ENCODE measurements at places on chromosomes 6 and 20.

GRCh38 chr20:5486377-5487054 is 169.8 kb upstream of the PROKR2 start:
- DNase-seq: no peak

GRCh38 chr6:255751-256083 is 36.6 kb upstream of the DUSP22 start:
- DNase-seq: no peak

DNA sequence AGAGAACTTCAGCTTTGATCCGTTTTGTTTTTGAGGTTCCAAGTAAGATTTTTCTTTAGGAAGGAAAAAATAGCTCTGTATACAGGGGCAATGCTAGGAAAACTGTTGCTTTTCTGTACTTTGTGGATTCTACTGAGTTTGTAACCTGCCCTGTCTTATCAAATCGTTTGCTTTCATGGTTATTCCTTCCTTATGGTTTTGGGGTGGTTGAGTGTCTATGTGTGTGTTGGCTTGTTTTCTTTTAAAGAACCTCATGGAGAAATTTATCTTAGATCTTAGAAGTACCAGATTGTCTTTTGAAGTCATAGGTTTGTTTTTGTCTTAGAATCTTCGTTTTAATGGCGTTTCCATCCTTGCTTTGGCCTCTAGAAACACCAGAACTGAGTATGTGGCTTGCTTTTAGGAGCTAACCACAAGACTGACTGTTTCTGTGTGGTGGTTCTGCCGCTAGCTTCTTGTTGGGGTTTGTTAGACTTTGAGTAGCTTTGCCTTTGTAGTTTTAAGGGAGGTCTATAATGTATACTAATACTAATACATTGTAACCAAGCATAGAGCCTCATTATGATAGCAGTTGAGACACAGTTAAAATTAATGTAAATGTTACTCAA is 86.8 kb downstream of the RPP40 start:
- no peak for DNase-seq

DNA sequence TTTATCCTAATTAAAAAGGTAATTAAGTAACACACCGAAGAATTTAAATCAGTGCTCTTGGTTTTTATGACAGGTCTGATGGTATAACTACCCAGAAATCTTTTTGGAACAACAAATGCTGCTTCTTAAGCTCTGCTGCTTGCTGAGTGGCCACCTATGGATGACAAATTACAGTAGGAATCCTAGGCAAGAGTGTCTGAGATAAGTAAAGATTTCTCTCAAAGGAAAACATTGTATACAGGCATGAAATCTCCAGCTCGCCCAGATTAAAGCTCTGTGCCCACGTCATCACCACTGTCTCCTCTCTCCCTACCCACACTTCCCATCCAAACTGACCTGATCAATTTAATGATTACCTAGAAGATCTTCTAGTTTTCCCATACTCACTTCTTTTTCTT is 1083.0 kb upstream of the MAP3K7 start:
- no peak for DNase-seq

DNA sequence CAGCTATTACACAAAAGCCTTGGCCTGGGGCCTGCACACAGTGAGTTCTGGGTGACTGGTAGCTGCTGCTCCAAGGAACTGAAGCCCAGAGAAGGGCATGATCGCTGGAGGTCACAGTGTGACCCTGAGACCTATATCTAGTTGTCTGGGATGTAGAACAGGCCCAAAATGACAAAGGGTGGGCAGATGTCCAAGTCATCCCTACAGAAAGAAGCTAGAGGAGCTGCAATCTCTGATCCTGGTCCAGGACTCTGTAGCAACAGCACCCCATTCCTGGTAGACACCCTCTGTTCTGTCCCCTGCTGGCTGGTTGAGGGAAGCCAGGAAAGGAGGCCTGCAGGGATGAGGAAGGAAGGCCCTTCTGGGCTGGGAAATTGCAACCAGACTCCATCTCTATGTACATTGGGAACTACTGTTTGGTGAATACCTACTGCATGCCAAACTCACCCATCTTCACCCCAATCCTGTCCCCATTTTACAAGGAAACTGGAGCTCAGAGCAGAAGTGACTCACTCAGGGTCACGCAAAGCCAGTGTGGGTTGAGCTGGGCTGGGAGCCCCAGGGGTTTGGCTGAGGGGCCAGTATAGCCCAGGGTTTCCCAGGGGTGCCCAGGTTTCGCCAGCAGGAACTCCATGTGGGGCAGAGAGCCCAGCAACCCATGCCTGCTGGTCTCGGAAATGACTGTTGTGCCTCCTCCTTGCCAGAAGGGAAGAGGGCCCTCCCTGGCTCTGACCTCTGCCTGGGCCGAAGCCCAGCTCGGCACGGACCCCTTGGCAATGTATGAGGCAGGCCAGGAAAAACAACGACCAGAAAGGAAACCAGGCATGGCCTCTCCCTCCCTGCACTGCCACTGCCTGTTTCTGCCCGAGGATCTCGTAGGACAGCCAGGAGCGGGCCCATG is 44.9 kb upstream of the TLDC2 start:
- DNase-seq: no peak

DNA sequence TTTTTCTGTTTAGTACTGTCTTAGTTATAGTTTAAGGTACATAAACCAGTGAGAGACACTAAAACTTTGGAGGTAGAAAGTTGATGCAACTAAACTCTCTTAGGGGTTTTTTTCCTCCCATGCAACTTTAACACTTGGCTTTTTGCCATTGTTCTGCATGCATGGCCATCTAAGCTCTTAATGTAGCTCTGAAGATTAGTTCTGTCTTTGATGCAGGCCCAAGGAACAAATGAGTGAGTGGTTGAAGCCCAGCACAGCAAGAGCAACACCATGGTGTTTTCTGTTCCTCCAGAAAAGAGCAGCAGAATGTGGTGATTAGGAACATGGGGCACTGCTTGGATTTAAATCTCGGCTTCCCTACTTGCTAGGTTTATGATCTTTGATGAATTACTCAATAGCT is 89.3 kb downstream of the L3MBTL3 start:
- no peak for DNase-seq

DNA sequence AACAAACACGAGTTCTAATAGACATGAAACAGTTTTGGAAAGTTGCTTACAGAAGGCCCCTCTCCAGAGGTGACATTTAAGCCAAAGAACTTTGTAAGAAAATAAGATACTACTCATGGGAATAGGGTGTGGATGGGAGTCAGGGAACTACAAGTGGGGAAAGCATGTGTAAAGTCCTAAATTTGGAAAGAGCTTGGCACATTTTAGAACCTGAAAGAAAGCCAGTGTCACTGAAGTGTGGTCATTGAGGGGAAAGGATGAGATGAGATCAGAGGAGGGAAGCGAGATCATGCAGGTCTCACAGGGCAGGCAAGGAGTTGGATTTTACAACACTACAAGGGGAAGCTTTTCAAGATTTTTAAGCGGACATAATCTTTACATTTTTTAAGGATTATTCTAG is 38.0 kb downstream of the VGLL2 start:
- no peak for DNase-seq

DNA sequence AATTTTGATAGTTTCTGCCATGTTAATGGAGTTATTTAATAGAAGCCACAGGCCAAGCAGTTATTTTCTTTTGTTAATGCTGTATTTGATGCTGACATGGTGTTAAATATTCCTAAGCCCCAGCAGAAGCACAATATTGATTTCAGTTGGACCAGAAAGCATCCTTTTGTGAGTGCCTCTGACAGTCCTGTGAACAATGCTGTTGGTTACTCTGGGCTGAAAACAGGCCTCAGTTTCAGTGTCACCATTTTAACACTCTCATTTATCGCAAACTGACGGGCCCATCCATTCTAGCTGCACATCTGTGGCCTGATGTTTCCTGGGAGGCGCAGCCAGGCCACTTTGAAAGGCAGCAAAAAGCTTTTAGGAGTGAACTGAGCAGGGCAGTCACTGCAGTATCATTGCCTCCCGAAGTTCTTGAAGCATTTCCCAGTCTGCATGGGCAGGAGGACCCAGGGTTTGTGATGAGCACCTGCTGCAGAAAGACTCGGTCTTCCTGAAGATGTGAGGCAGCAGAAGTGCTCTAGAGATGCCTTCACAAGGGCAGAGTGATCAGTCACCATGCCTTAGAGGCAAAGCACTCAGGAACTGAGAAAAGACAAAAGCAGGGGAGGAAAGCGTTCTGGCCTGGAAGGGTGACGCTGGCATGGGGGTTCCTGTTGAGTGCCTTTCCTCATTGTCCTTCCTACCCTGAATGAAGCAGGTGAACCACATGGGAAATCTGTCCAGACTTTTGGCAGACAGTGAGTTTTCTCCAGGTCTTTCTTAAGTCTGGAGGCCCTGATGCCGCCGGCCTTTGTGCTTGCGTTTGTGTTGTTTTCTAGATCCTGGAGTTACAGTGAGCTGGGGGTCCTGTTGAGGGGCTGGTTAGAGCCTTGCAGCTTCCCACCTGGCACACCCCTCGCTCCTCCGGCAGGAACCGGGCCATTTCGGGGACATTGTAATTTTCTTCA is 74.0 kb downstream of the ZDHHC14 start:
- no peak for DNase-seq

DNA sequence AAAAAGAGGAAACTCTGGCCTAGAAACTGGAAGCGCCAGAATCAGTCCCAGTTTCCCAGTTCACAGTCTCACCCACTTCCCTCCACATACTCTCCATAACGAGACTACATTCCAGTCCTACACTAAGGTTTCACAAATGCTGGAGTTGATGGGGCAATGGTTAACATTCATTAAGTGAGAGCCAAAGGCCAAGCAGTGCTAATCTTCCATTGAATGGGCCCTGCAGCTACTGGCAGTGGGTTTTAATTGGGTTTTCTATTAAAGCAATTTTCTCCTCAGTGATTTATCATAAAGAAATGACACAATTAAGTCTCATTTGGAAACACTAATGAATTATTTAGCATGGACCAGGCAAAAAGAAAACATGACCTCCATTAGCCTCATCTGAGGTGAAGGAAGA is 20.8 kb upstream of the NRSN1 start:
- no peak for DNase-seq

- no peak for DNase-seq
These were observed 67.4 kb upstream of the BMP2 start for GRCh38 chr20:6699921-6700562.

- no peak for DNase-seq
These were observed 16.2 kb downstream of the ANKRD6 start for GRCh38 chr6:89449193-89449592.

DNA sequence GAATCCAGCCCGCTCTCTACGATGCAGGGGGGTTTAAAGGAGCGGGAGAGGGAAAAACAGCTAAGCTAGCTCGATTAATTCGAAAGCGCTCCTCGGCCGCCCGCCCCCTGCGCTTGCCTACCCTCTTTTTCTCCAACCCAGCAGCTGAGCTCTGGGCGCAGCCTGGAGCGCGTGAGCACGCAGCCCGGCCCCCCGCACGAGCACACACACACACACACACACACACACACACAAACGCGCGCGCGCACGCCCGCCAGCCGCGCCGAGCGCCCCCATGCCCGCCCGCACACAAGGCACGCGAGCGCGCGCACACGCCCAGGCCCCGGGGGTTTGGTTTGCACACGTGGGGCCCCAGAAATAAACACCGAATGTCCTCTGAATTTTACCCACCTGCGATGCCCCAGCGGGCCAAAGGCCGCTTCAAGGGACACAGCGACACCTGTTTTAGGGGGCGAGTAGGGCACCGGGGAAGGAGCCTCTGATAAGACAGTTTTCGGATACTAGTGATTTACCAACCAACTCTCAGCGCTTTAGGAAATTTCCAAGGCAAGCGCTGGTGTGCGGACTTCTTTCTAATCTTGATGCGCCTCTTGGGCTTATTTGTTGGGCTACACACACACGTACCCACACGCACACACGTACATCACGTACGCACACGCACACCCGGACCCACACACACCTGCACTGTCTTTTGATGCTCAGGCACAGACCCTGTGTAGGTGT is 802 bp upstream of the NRN1 start:
- no peak for DNase-seq
